ENCODE measurements at places on chromosomes 16 and 17. TPM values are rescaled to one million over a fixed set of nuclear protein-coding genes. Genes with fewer than 3 reads are reported as not detected.

- H3K4me3 ChIP-seq, result no peak overlapping the region
- H3K27ac ChIP-seq, result peak overlapping the region; percentile 99
- no peaks in the 10 kb centered on the region for H3K27me3 ChIP-seq
Measured at GRCh38 chr17:75340631-75341030, 51.4 kb upstream of the SLC25A19 start.

- DNase-seq, result peak; percentile 88
- H3K4me1 ChIP-seq, result peaks cover 100% of the 10 kb centered on the region
- H3K27me3 ChIP-seq, result no peaks in the 10 kb centered on the region
- H3K4me3 ChIP-seq, result no peak overlapping the region
Measured at GRCh38 chr16:81817789-81818567, 38.9 kb downstream of the PLCG2 start.

PLA2G10 gene
- total RNA-seq, result not detected

FA2H gene
- 1.0 TPM for total RNA-seq
